Mesothelial cell of epicardium (in vitro differentiated cells): ENCODE measurements at places on chromosomes 6 and 20.
A peak's percentile ranks its signal among the peaks of the same experiment; 100 is the strongest.

GRCh38 chr6:167826896-167827582 is at the start of gene AFDN:
AFDN (plus strand) TSS chr6:167826911; CDS start chr6:167827133, 222 bp downstream.
- DNase-seq: peak; percentile 70

- DNase-seq: no peak
These were observed 231.1 kb downstream of the SOX4 start for GRCh38 chr6:21824431-21825177.

DNA sequence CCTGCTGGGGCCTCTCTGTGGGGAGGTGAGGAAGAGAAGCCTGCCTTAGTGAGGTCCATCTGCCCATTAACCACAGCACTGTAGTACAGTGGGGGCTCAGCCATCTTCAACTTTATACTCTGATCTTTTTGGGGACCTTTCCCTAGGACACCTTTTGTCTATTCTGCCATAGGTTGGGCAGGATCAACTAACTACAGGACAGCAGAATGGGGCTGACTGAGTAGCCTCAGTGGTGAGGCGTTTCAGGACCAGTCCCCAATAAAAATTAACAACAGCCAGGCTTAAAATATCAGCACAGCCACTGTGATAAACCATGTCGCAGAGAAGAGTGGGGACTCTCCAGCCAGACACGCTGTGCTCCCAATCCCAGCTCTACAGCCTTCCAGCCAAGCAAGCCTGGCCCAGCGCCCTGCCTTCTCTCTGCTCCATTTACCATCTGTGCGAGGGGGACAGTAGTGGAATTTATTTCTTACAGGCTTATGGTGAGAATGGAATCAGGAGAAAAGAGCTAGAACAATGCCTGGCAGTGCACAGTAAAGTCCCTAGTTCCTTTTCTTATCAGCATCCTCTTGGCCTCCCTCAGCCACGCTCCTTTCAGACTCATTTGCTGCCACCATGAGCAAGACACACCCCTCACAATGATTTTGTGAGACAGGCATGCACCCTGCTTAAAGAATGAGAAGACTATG is 75.5 kb downstream of the SLC22A23 start:
- DNase-seq: no peak

- DNase-seq: peak; percentile 61
These were observed 49.8 kb downstream of the PPARD start for GRCh38 chr6:35392111-35392702.
